Activated CD4-positive, alpha-beta T cell treated with anti-CD3 and anti-CD28 coated beads for 36 hours (primary cell): ENCODE measurements at places on chromosomes 1 and 21. TPM values are rescaled to one million over a fixed set of nuclear protein-coding genes. Genes with fewer than 3 reads are reported as not detected.

The SPRR2E gene
- total RNA-seq = not detected

- no peak for DNase-seq
- H3K36me3 ChIP-seq = no peaks in the 10 kb centered on the region
- H3K4me1 ChIP-seq = peaks cover 8% of the 10 kb centered on the region
- no peak overlapping the region for H3K4me3 ChIP-seq
Observed at GRCh38 chr1:227303662-227304061, 14.6 kb downstream of the CDC42BPA start.

- H3K4me3 ChIP-seq = no peak overlapping the region
- no peak for DNase-seq
- H3K4me1 ChIP-seq = peaks cover 3% of the 10 kb centered on the region
- no peaks in the 10 kb centered on the region for H3K27me3 ChIP-seq
- H3K36me3 ChIP-seq = peaks cover 13% of the 10 kb centered on the region
Observed at GRCh38 chr1:43985984-43986595, 5.3 kb upstream of the CCDC24 start.

DNA sequence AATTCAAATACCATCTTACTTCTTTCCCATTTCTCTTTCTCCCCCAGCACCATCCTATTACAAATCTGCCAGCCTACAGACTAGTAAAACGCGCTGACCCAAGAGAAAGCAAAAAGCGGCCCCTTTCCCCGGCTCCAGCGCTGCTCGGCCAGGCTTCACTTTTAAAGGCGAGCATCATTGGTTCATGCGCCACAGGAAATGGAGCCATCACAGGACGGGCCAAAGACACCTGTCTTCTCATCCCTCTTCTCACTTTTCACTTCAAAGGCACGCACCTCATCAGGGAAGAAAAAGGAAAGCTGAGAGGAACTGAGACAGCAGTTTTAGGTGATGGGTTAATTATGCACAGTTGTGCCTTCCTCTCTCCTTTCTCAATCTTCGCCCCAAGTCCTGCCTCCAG, 664.2 kb upstream of the USP24 start:
- no peaks in the 10 kb centered on the region for H3K4me1 ChIP-seq
- no peak overlapping the region for H3K4me3 ChIP-seq
- no peak overlapping the region for H3K27ac ChIP-seq
- no peaks in the 10 kb centered on the region for H3K27me3 ChIP-seq
- H3K36me3 ChIP-seq = no peaks in the 10 kb centered on the region

- no peaks in the 10 kb centered on the region for H3K36me3 ChIP-seq
- no peak for DNase-seq
- H3K27me3 ChIP-seq = peaks cover 18% of the 10 kb centered on the region
- H3K27ac ChIP-seq = no peak overlapping the region
- H3K4me3 ChIP-seq = no peak overlapping the region
Observed at GRCh38 chr1:88466899-88467580, 217.0 kb upstream of the PKN2 start.

DNA sequence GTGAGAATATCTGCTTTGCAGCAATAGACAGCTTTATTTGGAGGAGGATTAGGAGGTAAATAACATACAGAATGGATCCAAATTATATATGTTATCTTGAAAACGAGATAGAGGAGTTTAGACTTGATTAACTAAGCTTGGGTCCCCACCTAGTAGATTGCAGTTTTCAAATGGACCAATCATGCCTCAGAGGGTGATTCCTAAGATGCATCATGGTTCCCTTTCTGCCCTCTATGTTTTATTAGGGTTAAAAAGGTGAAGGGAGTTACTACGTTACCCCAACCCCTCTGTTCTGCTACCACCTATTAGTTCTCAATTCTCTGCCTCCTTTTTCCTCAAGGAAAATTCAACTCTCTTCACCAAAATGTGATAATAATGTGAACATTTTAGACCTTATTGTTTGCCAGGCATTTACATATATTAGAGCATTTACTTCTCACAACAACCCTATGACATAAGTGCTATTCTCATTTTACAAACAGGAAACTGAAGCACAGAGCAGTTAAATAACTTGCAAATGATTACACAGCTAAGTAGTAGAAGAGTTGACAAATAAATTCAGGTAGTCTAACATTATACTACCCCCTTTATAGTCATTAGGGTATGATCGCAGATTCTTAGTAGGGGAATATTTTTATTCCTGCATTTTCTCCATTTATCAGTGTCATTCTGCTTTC, 23.4 kb upstream of the PGM1 start:
- no peaks in the 10 kb centered on the region for H3K4me1 ChIP-seq
- H3K4me3 ChIP-seq = no peak overlapping the region
- H3K27me3 ChIP-seq = no peaks in the 10 kb centered on the region
- H3K36me3 ChIP-seq = peaks cover 2% of the 10 kb centered on the region

- H3K36me3 ChIP-seq = no peaks in the 10 kb centered on the region
- DNase-seq = peak; percentile 6
- H3K4me1 ChIP-seq = no peaks in the 10 kb centered on the region
- no peaks in the 10 kb centered on the region for H3K27me3 ChIP-seq
Observed at GRCh38 chr1:68321084-68321685, 88.9 kb upstream of the WLS start.

GRCh38 chr1:61049850-61050540, 32.4 kb upstream of the NFIA start:
- peaks cover 46% of the 10 kb centered on the region for H3K27me3 ChIP-seq
- no peak overlapping the region for H3K27ac ChIP-seq
- peaks cover 22% of the 10 kb centered on the region for H3K4me1 ChIP-seq

DNA sequence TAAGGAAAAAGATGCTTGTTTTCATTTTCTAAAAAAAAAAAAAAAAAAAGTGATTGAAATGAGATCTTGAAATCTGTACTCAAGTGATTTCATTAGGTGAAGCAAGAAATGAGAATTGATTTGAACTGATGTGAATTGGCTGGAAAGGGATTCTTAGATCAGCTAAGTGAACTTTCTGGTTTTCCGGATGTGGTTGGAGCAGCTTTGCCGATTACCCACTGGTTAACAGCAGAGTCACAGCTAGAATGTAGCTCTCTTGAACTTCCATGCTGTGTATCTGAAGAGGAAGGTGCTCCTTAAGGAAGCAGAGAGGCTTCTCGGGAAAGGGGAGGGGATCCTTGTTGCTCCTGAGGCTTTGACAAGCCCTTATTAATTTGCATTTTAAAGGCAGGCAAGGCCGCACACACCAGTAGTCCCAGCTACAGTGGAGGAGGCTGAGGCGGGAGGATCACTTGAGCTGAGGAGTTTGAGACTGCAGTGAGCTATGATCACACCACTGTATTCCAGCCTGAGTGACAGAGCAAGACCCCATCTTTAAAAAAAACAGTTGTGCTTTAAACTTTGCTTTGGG, 28.7 kb upstream of the PWP2 start:
- DNase-seq = no peak
- peaks cover 53% of the 10 kb centered on the region for H3K4me1 ChIP-seq
- H3K4me3 ChIP-seq = no peak overlapping the region
- no peaks in the 10 kb centered on the region for H3K27me3 ChIP-seq
- peaks cover 60% of the 10 kb centered on the region for H3K36me3 ChIP-seq

The MTHFR gene
- total RNA-seq = 11.2 TPM

The CRYAA gene
- not detected for total RNA-seq

DNA sequence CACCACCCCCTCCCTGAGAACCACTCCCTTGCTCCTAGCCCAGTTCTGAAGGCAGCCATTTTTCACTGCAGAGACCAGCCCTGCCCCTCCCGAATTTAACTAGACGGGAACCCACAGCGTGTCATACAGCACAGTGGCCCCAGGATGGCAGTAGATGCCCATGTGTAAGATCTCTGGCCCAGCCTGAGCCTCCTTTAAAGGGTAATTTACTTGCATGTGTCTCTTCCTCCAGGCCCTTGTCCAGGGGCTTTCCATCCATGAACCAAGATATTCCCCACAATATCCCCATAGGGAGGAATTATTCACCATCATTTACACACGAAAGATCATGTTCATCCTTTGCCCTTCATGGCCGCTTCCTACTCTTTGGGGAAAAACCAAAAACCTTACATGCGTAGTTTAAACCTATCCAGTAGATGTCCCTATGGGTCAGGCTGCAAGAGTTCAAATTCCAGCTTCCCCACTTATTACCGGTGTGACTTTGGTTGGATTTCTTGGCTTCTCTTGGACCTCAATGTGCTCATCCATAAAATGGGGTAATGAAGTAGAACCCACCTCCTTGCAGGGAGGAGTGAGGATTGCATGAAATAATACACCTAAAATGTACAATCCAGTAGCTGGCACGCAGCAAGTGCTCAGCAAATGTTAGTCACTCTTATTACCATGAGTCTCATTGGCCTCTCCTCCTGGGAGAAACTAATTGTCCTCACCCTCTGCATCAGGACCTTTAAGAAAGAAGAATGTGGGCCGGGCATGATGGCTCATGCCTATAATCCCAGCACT, 4.0 kb upstream of the LACTBL1 start:
- peak; percentile 74 for DNase-seq
- H3K4me3 ChIP-seq = no peak overlapping the region
- no peaks in the 10 kb centered on the region for H3K4me1 ChIP-seq
- no peaks in the 10 kb centered on the region for H3K36me3 ChIP-seq

The YTHDF2 gene
- total RNA-seq = 74.8 TPM

DNA sequence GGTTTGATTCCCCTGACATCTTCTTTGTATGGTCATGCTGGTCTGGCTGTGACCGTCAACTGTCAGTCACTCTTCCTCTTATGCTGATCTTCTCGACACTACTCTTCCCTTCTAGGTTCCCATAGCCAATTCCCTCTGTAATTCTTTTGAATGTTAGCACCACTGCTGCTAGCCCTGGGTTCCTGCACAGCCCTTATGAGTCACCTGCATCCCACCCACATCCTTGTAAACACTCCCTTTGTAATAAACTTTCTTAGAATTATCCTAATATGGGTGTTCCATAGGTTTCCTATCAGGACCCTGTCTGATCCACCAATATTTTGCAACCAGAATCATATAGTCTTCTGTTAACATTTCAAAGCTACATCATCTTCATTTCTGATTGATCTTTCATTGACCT, 37.1 kb downstream of the JUN start:
- no peak overlapping the region for H3K27ac ChIP-seq
- H3K4me3 ChIP-seq = no peak overlapping the region
- H3K36me3 ChIP-seq = no peaks in the 10 kb centered on the region
- H3K27me3 ChIP-seq = peaks cover 9% of the 10 kb centered on the region
- H3K4me1 ChIP-seq = no peaks in the 10 kb centered on the region

DNA sequence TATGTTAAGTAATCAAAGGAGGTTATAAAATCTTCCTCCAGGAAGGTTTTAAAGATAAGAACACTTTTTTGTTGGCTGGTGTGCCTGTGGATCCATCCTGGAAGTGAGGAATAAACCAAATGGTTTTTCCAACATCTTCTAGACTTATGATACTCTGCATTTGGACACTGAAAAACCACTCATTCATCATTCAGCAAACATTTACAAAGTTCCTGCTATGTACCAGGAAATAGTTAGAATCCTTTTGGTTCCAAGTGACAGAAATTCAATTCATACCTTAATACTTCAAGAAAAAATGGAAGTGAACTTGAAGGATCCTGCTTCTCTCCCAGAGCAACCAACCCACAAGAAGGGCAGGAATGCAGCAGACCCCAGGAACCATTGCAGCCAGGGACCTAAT, 39.6 kb upstream of the PIGC start:
- H3K4me3 ChIP-seq = no peak overlapping the region
- H3K27me3 ChIP-seq = peaks cover 3% of the 10 kb centered on the region
- DNase-seq = no peak
- H3K27ac ChIP-seq = no peak overlapping the region
- peaks cover 6% of the 10 kb centered on the region for H3K4me1 ChIP-seq
- no peaks in the 10 kb centered on the region for H3K36me3 ChIP-seq

GRCh38 chr1:55333461-55333860, 118.3 kb upstream of the USP24 start:
- DNase-seq = no peak
- H3K4me1 ChIP-seq = no peaks in the 10 kb centered on the region
- no peaks in the 10 kb centered on the region for H3K36me3 ChIP-seq
- H3K27ac ChIP-seq = no peak overlapping the region

The AMY1B gene
- total RNA-seq = not detected

DNA sequence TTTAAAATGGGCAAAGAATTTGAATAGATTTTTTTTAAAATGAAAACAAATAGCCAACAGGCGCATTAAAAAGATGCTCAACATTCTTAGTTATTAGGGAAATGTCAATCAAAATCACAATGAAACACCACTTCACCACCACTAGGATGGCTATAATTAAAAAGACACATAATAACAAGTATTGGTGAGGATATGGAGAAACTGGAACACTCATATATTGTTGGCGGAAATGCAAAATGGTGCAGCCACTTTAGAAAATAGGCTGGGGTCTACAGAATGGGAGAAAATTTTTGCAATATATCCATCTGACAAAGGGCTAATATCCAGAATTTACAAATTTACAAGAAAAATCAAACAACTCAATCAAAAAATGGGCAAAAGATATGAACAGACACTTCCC, 107.8 kb upstream of the FOXD3 start:
- H3K27ac ChIP-seq = no peak overlapping the region
- no peaks in the 10 kb centered on the region for H3K36me3 ChIP-seq

- no peak for DNase-seq
- peaks cover 14% of the 10 kb centered on the region for H3K36me3 ChIP-seq
- no peak overlapping the region for H3K27ac ChIP-seq
Observed at GRCh38 chr1:205300149-205300548, 21.4 kb downstream of the NUAK2 start.

- peak overlapping the region; percentile 36 for H3K4me3 ChIP-seq
- peak overlapping the region; percentile 47 for H3K27ac ChIP-seq
Observed at GRCh38 chr1:26378088-26378878, 5.7 kb upstream of the ZNF683 start.

The CR1L gene
- total RNA-seq = not detected

GRCh38 chr1:227855687-227856086, 40.2 kb downstream of the PRSS38 start:
- H3K4me3 ChIP-seq = no peak overlapping the region
- H3K36me3 ChIP-seq = no peaks in the 10 kb centered on the region
- H3K27me3 ChIP-seq = peaks cover 2% of the 10 kb centered on the region
- H3K27ac ChIP-seq = no peak overlapping the region

DNA sequence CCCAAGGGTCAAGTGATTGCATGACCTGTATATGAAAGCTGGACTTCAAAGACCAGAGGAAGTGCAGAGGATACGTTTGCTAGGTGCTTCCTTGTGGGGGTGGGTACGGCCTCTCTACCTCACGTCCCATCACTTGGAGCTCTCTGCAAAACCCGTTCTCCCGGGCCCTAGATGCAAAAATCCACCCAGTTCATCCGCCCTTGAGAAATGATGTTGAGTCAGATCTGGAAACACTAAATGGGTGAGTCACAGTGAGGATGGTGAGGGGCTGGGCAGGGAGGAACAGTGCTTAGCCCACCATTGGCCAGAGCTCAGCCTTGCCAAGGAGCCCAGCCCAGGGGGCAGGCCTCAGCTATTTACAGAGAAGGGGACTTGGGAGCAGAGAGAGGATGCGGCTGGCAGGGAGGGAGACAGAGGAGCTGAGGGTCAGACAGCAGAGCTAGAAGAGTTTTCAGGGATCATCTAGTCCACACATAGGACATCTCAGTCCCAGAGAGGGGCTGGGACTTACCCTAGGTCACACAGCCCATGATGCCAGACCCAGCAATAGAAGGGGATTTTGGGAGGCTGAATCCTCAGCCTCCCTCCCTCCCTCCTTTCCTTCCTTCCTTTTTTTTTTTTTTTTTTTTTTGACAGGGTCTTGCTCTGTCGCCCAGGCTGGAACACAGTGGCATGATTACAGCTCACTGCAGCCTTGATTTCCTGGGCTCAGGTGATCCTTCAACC, 14.6 kb downstream of the ARHGEF10L start:
- no peak overlapping the region for H3K4me3 ChIP-seq
- peaks cover 11% of the 10 kb centered on the region for H3K27me3 ChIP-seq
- no peak for DNase-seq
